Fibroblast of skin of abdomen (primary cell): ENCODE measurements at places on chromosomes 1 and 21.

DNA sequence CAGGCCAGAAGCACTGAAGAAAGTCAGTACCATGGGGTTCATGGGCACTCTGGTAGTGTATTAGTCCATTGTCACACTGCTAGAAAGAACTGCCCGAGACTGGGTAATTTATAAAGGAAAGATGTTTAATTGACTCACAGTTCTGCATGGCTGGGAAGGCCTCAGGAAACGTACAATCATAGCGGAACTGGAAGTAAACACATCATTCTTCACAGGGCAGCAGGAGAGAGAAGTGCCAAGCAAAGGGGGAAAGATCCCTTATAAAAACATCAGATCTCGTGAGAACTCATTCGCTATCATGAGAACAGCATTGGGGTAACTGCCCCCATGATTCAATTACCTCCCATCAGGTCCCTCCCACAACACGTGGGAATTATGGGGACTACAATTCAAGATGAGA is 20.2 kb upstream of the ROR1 start:
- DNase-seq = no peak

- DNase-seq = peak; percentile 63
Measured at GRCh38 chr1:155729031-155729898, 40.4 kb downstream of the DAP3 start.

- no peak for DNase-seq
Measured at GRCh38 chr21:42629933-42630589, 23.4 kb upstream of the PDE9A start.

DNA sequence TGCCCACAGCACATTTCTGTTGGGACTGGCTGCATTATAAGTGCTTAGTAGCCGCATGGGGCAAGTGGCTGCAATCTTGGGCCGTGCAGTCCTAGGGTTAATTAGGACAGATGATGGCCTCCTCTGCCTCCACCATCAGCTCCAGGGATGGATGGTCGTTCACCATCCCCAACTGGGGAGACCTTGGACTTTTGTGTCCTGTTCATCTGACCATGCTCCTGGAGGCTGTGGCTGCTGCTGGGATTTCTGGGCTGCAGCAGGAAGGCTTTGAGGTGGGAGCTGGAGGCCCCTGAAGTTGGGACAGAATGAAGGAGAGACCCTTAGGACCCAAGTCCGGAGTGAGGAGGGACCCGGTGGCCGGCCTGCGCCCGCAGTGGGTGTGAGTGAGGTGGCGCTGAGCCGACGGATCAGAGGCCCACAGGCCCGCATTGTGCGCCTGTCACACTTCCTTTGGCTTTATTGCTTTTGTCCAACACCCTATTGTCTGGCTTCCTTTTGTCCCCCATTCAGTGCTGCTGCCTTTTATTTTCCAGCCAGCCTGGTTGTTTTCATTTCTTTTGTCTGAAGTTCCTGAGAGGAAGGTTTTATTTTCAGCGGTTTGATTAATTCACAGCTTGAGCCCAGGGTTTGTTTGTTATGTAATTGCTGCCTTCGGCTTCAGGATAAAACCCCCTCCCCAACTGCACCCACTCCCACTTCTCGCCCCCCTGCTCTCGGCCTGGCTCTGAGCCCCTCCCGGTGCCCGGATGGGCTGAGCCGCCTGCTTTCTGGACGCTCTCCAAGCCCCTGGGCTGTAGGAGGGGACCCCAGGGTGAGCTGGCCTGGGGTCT is 35.6 kb downstream of the SOX13 start:
- DNase-seq = no peak

GRCh38 chr1:155125946-155126555 is 1.6 kb upstream of the EFNA1 start:
- DNase-seq = no peak

- DNase-seq = peak; percentile 14
Measured at GRCh38 chr1:21779613-21780521, 3.1 kb downstream of the USP48 start.

- DNase-seq = peak; percentile 52
Measured at GRCh38 chr1:206766251-206766856, 4.2 kb upstream of the IL19 start.

GRCh38 chr1:159798893-159799292 is 3.3 kb upstream of the FCRL6 start:
- peak; percentile 81 for DNase-seq

- no peak for DNase-seq
Measured at GRCh38 chr1:109373126-109373525, 24.6 kb downstream of the SORT1 start.

DNA sequence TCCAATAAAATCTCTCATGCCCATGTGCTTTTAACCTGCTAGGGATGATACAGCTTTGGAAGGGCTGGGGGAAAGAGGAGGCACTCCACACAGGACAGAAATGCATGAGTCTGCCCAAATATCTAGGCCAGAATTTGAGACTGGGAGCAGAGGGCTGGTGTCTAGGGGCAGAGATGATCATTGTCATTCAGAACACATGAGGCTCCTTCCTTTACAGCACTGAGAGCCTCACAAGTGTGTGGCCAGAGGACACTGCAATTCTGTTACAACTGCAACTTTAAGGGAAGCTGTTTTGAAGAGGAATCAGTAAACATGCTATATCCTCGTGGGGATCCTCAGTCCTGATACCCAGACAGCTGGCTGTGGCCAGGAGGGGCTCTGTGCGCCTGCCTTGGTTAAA is 541.3 kb downstream of the OMA1 start:
- no peak for DNase-seq

GRCh38 chr1:90721210-90722194 is 4.4 kb upstream of the BARHL2 start:
- DNase-seq = peak; percentile 28

GRCh38 chr1:210748796-210749195 is 385.2 kb downstream of the KCNH1 start:
- DNase-seq = no peak

DNA sequence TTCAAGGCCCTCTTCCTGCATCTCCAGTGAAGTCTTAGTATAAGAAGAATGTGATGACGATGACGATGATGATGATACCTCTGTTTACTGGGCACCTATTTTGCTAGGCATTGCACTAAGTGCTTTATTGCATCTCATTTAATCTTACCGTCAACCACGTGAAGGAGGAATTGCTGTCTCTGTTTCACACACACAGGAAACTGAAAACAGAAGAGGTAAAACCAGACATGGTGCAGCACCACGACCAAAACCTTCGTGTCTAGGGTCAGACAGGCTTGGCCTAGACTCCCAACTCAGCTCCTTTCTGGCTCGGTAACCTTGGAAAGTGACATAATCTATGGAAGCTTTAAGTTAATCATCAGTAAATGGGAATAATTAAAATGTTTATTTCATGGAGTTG is 20.7 kb upstream of the KCNA2 start:
- DNase-seq = no peak

DNA sequence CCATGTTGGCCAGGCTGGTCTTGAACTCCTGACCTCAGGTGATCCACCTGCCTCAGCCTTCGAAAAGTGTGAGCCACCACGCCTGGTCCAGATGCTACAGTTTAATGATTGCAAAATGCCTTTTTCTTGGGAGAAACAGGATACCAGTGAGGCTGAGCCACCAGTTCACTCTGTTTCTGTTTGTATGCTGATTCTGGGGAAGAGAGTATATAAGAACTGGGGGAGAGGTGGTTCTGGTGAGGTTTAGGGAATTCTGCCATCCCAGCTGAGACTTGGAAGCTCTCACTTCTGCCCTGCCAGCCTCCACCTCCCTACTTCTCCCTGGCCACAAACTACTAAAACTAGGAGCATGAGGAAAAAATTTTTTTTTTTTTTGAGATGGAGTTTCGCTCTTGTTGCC is 8.1 kb upstream of the PMF1 start:
- DNase-seq = no peak

GRCh38 chr1:46489638-46490405 is at the start of gene DMBX1:
TSS of gene DMBX1 (plus strand) at chr1:46489836. CDS start at chr1:46507011, 17,175 bp downstream.
- no peak for DNase-seq

GRCh38 chr1:90104941-90105538 is 110.1 kb downstream of the ZNF326 start:
- no peak for DNase-seq

GRCh38 chr1:161222175-161223019 is 1.0 kb downstream of the APOA2 start:
- DNase-seq = no peak

DNA sequence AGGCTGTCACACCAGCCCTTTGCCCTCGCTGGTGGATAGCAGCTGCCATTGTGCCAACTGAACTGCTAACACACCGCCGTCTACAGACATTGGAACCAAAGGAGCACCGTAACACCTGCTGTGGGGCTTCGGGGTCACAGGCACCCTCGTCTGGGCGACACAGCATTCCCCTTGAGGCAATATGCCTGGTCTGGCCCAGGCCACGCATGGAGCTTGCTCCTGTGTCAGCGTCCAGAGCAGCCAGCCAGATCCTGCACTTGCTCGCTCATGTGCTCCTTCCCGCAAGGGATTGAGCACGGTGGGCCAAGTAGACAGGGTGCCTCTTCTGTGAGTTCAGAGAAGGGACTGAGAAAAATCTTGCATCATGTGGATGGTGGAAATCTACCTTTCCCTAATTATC is 314.6 kb upstream of the PLD5 start:
- no peak for DNase-seq

DNA sequence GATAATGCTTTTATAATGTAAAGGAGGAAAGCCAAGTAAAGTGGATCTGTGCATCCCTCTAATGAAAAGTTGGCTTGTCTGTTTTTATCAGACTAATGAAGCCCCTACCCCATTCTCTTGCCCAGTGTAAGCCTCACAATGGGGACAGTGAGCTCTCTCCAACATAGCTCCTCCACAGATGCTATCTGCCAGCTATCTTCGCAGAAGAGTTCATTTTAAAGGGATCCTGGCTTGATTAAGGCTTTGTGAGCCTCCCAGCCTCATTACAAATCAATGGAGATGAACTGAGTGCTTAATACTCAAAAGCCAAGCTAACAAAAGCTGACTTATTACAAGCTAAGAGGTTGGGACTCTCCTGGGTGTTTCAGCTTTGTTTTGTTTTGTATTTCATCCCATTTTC is 514.7 kb downstream of the NUF2 start:
- DNase-seq = no peak

GRCh38 chr1:21184276-21184675 is 7.6 kb upstream of the EIF4G3 start:
- no peak for DNase-seq

DNA sequence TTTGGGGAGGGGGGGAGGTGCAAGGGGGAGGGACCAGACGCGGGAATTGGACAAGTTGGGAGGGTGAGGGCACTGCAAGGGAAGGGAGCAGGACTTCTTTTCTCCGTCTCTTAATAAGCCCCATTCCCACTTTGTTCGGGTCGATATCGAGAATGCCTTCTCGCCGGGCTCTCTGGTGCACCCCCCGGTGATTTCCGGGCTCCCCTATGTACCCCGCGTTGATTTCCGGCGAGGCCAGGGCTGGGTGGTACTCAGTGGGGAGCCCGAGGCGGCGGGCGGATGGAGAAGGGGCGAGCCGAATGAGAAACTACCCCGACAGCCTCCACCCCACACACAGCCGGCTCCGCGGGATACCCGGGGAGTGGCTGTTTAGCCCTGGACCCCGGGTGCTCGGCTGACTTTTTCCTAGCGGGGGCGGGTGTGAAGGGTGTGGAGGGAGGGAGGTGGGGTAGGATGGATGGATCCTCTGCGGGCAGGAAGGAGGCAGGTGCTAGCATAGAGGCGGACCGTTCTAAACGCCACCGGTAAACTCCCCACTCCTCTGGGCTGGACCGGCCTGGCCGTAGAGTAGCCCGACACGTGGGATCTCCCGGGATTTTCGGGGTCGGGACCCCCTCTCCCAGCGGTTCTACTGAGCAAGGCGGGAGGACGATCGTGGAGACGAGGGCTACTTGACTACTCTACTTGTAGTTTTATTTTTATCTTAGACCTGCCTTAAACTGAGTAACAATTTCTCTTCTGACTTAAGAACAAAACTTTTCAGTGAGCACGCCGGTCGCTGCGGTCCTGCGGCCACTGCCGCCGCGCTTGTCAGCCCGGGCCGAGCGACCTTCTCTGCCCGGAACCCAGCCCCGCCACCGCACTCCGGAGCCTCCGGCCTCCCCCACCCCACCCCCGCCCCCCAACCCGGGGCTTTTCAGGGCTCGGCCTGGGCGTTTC is 1.0 kb downstream of the RNF220 start:
- DNase-seq = no peak

DNA sequence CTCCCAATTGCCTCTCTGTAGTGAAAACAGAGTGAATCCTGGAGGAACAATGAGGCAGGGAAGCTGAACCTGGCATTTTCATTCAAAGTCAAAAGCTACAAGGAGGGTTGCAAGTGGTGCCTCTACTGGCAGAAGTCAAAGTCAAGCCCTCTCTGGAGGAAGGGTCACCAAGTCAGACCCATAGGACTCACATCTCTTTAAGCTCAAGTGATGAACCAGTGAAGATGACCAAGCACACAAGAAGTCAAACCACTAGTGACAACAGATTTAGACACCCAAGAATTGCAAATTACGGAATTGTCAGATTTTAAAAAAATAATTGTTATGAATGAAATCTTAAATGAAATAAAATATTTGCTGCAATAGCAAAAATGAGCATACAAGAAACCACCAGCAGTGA is 81.1 kb upstream of the ATP1B1 start:
- no peak for DNase-seq

DNA sequence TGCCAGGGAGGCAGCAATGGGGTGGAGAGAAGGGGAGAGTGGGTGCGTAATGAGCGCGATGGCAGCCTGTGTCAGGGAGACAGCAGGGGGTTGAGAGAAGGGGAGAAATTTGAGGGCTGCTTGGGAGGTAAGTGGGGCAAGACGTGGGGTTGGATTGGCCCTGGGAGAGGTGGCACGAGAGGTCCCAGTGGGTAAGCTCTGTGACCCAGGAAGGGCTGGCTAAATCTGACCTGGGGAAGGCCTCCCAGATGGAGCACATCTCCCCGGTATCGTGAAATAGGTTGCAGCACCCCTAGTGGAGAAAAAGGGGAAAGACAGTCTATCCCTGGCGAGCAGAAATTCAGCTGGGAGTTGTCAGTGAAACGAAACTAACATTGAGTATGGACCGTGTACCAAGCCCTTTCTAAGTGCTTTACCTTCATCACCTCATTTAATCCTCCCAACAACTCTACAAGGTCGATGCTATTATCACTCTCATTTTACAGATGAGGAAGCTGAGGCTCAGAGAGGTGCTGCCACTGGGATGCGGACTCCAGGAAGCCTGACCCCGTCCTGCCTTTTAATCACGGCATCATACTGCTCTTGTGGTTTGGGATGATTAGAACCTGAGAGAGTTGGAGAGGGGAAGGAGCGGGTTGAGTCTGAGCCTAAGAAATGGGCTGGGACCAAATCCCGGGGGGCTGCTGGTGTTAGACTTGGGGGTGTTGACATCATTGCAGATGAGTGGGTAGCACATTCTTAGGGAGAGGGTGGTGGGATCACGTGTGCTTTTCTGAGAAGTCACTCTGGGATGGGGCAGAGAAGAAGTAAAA is 56.6 kb upstream of the RPL11 start:
- DNase-seq = peak; percentile 80
